Mesothelial cell of epicardium (in vitro differentiated cells): ENCODE measurements at places on chromosomes 2 and 18. TPM values are rescaled to one million over a fixed set of nuclear protein-coding genes. Genes with fewer than 3 reads are reported as not detected.
A peak's percentile ranks its signal among the peaks of the same experiment; 100 is the strongest.

GRCh38 chr2:127619203-127619590 lies 26.8 kb upstream of the GPR17 start:
- DNase-seq, result no peak

DNA sequence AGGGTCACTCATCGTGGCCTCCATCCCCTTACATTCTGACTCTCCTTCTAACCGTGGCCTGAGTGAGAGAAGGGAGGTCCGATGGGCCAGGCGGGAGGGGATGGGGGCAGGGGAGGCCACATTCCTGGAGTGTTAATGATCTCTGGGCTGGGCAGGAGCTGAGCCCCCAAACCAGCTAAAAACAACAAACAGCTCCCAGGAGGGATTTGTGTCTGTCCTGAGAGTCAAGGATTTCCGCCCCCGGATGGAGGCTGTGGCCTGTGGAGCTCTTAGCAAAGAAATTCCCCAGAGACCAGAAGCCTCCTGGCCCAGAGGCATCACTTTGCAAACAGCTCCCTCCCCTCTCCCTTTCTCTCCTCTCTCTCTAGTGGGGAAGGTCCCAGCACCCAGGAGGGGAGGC lies 23.5 kb downstream of the EMX1 start:
- DNase-seq, result no peak

DNA sequence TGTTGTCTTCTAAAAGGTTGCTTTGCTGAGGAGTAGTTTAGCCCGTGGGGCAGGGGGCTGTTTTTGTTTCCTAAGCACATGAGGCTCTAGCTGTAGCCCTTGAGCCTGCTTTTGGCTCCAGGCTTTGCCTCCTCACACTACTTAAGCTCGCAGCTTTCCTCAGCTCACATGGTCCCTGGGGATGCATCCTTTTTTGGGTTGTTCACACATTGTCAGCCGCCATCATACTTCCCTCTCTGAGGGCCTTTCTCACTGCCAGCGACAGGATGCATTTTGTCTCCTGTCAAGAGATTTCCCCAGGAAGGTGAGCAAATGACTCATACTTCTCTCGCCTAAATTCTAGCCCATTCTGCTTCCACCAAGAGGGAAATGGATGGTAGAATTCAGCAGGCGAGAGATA lies 279.5 kb upstream of the PKDCC start:
- no peak for DNase-seq

- no peak for DNase-seq
Observed at GRCh38 chr2:216316743-216317142, 55.5 kb downstream of the MARCHF4 start.

- DNase-seq, result no peak
Observed at GRCh38 chr2:10839813-10840212, 27.2 kb upstream of the PDIA6 start.

DNA sequence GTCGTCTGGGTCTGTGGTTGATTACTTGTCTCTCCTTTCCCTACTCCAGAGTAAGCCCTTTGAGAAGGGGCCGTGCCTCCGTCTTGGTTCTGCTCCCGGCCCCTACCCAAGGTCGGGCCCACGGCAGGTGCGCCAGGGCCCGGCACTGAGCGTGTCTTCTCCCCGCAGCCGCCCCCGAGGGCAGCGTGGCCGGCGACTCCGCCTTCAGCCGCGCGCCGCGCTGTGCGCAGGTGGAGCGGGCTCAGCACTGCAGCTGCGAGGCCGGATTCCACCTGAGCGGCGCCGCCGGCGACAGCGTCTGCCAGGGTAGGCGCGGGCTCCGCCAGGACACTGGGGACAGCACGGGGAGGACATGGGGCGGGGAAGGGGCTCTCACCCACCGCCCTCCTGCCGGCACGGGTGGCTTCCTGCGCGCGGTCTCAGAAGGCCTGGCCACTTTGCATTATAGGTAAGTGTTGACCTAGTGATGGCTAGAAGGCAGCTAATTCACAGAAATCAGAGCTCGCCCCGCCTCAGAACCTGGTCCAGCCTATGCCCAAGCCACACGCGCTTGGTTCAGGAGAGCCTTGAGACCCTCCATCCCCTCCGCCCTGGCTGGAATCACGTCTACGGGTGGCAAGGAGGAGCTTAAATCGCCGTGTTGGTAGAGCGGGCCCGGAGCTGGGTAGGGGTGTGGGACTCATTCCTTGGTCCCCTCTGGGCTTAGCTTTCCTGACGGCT lies 43.5 kb downstream of the FBLN7 start:
- DNase-seq, result no peak

- DNase-seq, result no peak
Observed at GRCh38 chr2:212816267-212816666, 277.7 kb upstream of the ERBB4 start.

DNA sequence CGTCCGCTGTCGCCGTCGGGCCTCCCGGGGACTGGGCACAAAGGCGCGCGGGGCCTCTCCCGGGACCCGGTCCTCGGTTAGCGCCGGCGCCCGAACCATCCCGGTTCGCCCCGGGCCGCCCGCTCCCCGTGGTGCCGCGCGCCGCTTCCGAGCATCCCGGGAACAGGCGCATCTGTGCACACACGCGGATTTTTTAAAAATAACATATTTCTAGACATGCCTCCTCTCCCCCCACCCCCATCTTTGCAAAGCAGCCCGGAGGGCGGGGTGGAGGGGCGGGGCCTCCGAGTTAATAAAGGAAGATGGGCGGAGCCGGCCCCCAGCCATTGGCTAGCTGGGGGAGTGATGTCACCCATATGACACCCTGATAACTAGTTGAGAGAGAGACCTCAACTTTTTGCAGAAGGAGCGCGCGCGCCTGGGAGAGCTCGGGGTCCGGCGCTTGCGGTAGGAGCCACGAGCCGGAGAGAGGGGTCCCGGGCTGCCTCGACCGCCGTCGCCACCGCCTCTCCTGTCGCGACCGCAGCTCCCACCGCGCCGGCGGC lies at the start of gene SOX11:
SOX11 (plus strand) TSS at position 400 of the 545 bp plus-strand sequence. CDS start 338 bp downstream, outside the sequence.
- DNase-seq, result peak; percentile 95

DNA sequence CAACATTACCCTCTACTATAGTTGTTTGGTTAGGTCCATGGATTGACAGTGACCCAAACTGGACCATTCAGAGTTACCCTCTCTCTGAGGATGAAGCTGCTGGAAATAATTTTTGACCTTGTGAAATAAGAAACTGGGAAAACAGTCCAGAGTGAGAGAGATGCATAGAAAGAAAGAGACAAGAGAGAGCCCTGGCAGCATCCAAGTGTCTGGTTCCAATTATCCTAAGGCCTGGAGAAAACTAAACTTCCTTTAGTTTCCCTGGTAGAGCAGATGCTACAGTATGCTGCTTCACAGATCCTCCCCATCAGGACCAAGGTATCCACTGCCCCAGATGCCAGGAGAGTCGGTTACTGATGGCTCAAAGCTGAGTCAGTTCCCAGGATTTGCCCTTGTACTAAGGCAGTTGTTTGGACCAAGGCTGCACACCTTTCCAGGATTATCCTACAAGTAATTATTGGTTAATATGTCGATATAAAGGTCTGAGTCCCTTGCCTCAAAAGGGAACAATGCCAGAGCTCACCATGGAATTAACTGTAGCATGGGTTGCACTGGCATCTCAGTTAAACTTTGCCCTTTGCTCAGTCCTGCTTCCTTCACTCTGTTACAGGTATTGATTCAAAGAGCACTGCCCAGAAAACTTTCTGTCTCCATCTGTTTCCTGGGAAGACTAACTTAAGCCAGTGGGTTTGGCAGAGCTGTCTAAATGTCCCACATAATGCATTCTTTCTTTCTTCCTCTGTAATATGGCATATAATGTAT lies 14.6 kb upstream of the CHN1 start:
- no peak for DNase-seq

GRCh38 chr2:169160926-169161481 lies 91.6 kb downstream of the DHRS9 start:
- no peak for DNase-seq

DNA sequence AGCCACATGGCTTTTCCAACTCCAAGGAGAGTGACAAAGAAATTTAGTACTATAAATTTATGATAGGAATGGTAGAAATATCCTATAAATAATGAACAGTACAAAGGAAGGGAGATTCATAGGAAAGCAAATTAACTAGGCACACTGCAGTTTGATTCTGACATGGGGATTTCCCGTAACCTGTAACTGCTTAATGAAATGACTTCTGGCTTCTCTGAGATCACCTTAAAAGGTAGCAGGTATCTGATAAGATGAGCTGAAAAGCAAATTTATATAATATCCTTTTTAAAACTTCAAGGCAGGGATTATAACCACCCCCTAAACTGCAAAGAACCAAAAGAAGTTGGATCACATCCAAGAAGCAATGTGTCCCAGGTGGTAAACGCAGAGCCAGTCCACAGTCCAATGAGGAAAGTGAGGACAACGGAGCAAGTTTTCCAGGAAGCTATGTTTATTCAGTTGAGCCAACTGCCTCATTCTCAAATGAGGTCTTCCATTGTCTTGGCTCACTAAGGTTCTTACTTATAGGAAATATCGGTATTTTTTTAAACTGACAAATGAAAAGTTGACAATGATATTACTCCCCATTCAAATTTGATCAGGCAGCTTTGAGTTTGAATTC lies 43.0 kb downstream of the WIPF1 start:
- no peak for DNase-seq

GRCh38 chr2:60861736-60862135 lies 19.6 kb upstream of the REL start:
- DNase-seq, result no peak

DSEL gene
- 6.3 to 6.5 TPM (median 6.4 TPM) in 3 replicates for total RNA-seq

DQX1 gene
- total RNA-seq, result 0.16 to 0.42 TPM (median 0.29 TPM) in 3 replicates

UGT1A8 gene
- total RNA-seq, result not detected in 3 replicates

TUBA4B gene
- not detected in 3 replicates for total RNA-seq
